ENCODE measurements at places on chromosomes 12 and 14. TPM values are rescaled to one million over a fixed set of nuclear protein-coding genes. Genes with fewer than 3 reads are reported as not detected.
A peak's percentile ranks its signal among the peaks of the same experiment; 100 is the strongest.

RFX4 gene
- polyA plus RNA-seq: not detected

KRT79 gene
- polyA plus RNA-seq: not detected

EFS gene
- polyA plus RNA-seq: not detected

DIO2 gene
- not detected for polyA plus RNA-seq

GPR162 gene
- polyA plus RNA-seq: not detected

AHNAK2 gene
- 0.92 TPM for polyA plus RNA-seq

DNA sequence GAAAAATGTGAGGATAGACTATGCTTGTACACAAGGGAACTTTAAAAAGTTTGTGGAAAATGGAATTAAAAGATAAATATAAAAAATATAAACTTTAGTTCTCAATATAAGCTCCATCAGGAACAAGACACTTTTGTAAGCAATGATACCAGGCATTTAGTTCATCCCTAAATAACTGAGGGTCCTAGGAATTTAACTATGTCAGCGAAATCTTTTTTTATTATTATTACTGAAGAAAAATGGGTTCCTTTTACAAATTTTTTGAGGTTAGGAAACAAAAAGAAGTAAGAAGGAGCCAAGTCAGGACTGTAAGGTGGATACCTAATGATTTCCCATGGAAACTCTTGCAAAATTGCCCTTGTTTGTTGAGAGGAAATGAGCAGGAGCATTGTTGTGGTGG, 102.8 kb downstream of the TRMT5 start:
- DNase-seq: no peak

- DNase-seq: no peak
Observed at GRCh38 chr12:59615392-59616165, 19.8 kb downstream of the SLC16A7 start.

GRCh38 chr12:116559162-116559935, at the start of gene MAP1LC3B2:
Gene MAP1LC3B2 (plus strand): TSS chr12:116559381. CDS start chr12:116575943, 16,562 bp downstream.
- peak; percentile 96 for DNase-seq

DNA sequence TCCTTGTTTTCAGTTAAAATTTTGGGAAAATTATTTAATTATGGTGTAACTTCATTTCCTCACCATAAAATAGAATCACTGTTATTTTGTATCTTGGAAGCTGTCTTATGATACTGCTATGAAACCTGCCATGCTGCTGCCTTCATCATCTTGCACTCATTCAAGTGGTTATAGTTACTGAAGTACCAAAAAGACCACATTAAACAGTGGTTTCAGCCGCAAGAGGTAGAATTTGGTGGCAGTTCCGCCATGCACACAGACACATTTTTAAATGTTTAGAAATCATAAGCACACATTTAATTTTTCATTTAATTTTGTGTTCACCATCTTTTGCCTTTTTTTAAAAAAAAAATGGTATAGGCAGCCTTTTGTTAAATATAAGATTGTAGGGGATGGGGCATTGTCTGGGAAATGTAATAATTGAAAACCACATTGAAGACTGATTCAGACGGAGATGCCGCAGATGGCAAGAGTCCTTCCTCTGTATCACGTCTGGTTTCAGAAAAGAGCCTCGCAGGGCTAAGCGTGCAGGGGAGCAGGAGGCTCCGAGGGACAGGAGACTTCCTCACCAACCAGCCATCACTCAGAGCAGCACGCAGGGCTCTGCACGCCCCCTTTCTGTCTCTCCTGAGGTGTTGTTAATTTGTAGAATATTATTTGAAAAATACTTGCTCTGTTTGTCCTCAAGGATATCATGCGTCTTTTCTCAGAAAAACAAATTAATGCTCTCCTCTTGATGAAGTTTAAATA, 115.2 kb upstream of the PELI2 start:
- DNase-seq: no peak

DNA sequence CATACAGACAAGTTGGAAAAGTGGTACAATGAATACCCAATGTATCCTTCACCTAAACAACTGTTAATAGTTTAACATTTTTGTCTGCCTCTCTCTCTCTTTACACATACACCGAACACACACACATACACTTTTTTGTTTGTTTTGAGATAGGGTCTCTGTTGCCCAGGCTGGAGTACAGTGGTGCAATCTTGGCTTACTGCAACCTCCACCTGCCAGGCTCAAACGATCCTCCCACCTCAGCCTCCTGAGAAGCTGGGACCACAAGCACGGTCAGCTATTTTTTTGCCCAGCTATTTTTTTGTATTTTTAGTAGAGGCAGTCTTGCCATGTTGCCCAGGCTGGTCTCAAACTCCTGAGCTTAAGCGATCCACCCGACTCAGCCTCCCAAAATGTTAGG, 16.8 kb downstream of the ZCCHC8 start:
- no peak for DNase-seq

DNA sequence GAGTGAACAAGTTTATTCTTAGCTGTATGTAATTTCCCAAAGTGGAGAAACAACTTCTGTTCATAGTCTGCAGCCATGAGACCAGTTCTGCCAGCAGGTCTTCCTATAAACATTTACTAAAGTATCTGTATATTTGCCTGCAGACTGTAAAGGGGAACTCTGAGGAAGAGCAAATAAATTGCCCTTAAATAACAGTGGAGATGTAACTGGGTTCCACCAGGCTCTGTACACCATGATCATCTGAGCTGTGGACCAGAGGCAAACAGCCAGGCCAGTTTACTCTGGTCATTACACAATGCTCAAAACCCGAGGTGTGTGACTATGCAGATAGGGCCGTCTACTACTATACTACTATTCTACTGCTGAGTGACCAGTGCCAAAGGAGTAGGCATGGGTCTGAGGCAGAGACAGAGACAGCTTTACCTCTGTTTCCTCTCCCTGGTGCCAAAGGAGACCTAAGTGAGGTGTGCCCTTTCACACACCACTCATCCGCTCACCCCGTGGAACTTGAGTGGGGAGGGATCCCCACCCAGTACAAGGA, 21.1 kb upstream of the CERS5 start:
- DNase-seq: no peak

DNA sequence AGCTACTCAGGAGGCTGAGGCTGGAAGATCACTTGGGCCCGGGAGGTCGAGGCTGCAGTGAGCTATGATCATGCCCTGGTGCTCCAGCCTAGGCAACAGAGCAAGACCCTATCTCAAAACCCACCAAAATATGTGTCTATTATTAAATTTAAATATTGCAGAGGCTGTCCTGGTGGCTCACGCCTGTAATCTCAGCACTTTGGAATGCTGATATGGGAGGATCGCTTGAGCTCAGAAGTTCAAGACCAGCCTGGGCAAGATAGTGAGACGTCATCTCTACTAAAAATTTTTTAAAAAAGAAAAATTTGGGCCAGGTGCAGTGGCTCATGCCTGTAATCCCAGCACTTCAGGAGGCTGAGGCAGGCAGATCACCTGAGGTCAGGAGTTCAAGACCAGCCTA, 13.9 kb downstream of the PSMA6 start:
- DNase-seq: no peak

DNA sequence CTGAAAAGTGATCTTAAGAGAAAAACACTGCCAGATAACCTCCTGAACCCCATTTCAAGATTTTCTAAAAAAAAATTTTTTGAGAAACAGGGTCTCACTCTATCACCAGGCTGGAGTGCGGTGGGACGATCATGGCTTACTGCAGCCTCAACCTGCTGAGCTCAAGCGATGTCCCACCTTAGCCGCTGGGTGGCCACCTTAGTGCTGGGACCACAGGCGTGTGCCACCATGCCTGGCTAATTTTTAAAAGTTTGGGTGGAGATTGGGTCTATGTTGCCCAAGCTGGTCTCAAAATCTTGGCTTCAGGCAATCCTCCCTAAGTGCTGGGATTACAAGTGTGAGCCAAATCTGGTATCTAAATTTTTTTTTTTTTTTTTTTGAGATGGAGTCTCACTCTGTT, 3.4 kb downstream of the PNMA1 start:
- no peak for DNase-seq

GRCh38 chr12:46578190-46578982, 205.8 kb upstream of the SLC38A2 start:
- DNase-seq: no peak

DNA sequence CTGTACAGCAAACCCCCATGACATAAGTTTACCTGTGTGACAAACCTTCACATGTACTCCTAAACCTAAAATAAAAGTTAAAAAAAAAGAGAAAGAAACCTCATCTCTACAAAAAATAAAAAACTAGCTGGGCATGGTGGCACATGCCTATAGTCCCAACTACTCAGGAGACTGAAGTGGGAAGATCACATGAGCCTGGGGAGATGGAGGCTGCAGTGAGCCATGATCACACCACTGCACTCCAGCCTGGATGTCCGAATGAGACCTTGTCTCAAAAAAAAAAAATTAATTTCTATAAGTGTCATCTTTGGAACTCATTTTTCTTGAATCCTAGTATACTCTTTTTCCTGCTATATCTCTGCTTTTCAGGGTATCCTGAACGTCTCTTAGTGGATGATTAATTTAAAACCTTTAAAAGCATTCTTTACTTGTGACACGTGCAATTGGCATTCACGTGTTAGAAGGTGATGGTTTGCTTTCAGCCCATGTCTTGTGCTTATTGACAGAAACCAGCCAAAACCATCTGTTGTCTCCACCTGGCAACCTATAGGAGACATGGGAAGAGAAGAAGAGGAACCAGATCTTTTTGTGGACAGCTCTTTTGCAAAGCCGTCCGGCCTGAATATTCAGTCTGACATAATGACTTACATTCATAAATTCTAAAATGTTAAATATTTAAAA, 30.6 kb upstream of the PPFIBP1 start:
- DNase-seq: no peak

GRCh38 chr14:34554540-34555250, 15.2 kb upstream of the EAPP start:
- no peak for DNase-seq
